Left hindlimb (tissue), 1 donor: ENCODE measurements at places on chromosomes 3 and 15.
A peak's percentile ranks its signal among the peaks of the same experiment; 100 is the strongest.

DNA sequence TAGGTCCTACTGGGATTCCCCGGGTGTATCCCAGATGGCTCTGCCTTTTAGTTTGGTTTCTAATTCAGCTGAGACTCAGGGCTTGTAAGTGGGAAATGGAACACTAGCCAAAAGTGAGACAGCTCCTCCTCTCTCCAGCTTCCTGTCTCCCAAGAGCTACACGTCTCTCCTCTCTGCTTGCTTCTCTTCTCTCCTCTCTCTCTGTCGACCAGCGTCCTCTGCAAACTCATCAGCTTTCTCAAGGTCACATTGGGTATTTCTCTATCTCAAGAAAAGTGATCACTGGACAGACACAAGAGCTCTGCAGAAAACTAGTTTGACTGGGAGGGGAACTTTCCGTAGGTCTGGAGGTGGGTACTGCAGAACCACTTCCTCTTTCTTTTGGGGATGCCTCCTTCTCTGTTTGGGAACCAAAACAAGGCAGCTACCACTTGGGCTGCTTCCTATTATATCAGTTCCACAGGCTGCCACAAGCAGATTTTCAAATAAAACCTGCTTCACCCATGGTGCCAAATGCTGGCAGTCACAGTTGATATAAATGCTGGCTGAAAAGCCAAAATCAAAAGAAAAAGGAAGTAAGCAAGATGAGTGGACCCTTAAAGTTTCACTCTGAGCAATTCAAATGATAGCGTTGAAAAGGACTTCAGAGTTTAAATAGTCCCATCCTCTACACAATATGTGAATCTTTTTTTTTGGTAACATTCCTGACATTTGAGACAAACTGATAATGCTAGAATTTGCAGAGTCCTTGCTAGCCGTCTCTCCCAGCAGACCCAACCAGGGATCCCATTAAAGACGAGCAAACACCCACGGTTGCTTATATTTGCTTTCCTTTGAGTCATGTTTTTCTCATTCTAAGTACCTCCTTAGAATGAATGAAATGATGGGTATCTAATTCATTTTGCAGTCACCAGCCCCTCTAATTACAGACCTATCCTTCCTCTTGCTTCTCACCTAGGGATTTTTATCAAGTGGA lies 7.2 kb upstream of the DYNC1LI1 start:
- DNase-seq: no peak

- no peak for DNase-seq
These were observed 99.7 kb upstream of the PLXNA1 start for GRCh38 chr3:126883241-126883640.

- DNase-seq: no peak
These were observed 222.3 kb downstream of the ZMAT3 start for GRCh38 chr3:178849199-178849910.

DNA sequence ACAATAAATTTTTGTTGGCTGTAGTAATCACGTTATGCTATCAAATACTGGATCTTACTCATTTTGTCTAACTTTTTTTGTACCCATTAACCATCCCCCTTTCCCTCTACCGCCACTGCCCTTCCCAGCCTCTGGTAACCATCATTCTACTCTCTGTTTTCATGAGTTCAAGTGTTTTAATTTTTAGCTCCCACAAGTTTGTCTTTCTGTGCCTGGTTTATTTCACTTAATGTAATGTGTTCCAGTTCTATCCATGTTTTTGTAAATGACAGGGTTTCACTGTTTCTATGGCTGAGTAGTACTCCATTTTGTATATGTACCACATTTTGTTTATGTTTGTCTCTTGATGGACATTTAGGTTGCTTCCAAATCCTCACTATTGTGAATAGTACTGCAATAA lies 52.1 kb downstream of the STARD9 start:
- DNase-seq: no peak

DNA sequence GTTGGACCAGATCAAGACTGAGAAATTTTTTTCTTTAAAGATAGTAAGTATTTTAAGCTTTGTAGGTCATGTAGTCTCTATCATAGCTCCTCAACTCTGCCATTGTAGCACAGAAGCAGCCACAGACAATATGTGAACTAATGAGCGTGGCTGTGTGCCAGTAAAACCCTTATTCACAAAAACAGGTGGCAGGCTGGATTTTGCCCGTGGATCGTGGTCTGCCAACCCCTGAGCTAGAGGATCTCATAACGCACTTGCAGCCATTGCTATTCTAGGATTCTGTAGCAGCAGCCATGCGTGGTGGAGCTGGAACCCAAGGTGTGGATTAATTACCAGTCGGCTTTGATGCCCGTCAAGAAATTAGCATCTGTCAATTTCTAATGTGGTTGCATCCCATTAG lies 68.7 kb upstream of the PLXNA1 start:
- no peak for DNase-seq

DNA sequence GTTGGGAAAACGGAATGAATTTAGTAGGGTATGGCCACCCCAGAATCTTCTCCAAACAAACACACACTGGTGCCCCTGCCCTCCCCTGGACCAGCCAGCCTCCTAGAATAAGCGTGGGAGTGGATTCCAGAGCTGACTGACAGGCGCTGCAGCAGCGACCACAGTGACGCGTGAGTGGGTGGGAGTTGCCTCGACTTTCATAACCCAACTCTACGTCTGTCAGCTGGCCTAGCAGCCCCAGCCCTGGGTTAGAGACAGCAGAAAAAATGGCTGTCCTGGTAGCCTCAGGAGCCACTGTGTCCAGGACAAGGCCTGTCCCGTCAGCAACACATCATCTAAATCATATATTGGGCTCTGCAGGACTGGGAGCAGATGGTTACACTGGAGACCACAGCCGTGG lies 10.0 kb downstream of the PLA2G4B start:
- DNase-seq: no peak

- no peak for DNase-seq
These were observed 55.5 kb upstream of the SLCO2A1 start for GRCh38 chr3:134085034-134085775.

DNA sequence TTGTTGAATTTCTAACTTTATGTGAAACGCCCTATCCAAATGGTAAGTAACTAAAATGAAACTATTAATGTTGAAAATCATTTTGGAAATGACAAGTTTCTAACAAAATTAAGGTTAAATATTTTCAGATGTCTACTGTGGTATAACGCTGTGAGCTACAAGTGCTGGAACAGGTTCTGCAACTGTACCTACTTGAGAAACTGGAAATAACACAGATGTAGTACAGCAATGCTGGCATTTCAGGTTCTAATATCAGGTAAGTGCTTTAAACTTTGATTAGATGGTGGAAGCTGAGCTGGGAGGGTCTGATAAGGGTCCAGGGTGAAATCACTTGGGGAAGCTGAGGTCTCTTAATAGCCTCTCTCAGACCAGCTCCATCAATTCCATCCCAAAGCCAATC lies 315.1 kb downstream of the STXBP5L start:
- DNase-seq: no peak

DNA sequence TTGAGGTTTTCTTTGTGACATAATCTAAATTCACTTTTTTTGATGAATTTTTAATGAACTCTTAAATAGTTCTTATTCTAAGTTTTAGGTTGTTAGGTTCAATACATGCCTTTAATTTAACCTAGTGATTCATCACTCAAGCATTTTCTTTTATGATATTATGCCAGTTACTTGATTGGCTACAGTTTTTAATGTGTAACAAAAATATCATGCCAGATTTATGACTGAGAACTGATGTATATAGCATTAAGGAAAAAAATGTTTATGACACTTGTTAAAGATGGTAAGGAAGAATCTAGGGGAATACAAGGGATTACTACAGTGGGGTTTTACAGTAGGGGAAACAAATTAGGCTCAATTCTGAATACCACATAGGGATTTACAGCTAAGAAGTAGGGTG lies 103.1 kb downstream of the VGLL3 start:
- DNase-seq: no peak

GRCh38 chr3:104989878-104990277 lies 376.8 kb upstream of the ALCAM start:
- no peak for DNase-seq

- DNase-seq: no peak
These were observed 50.9 kb upstream of the SIN3A start for GRCh38 chr15:75502360-75502759.

- DNase-seq: peak; percentile 64
These were observed 63.5 kb downstream of the OTOL1 start for GRCh38 chr3:161560008-161560637.

- no peak for DNase-seq
These were observed 67.9 kb upstream of the AKAP13 start for GRCh38 chr15:85312486-85312885.
